ENCODE measurements at places on chromosomes 5 and 9. TPM values are rescaled to one million over a fixed set of nuclear protein-coding genes. Genes with fewer than 3 reads are reported as not detected.

DNA sequence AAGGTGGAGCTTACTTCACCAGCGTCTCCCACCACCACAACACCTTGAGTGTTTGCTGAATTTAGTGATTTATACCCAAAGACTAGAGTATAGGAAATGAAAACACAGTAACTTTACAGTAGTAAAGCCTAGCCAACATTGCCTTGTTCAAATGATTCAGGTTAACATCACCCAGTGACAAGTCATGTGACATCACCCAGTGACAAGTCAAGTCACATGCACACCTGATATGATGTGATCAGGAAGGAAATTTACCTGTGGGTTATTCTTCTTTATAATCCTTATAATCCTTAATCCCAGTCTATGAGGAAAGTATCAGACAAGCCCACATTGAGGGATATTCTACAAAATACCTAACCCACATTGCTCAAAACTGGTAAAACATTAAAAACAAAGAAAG lies 545.6 kb upstream of the MEF2C start:
- H3K27ac ChIP-seq = no peak overlapping the region
- H3K4me3 ChIP-seq = no peak overlapping the region
- no peaks in the 10 kb centered on the region for H3K36me3 ChIP-seq

GRCh38 chr9:69885474-69885929 lies 64.9 kb downstream of the CFAP95 start:
- H3K27me3 ChIP-seq = no peaks in the 10 kb centered on the region
- H3K27ac ChIP-seq = no peak overlapping the region
- no peaks in the 10 kb centered on the region for H3K4me1 ChIP-seq
- no peak for DNase-seq
- no peak overlapping the region for H3K4me3 ChIP-seq

DNA sequence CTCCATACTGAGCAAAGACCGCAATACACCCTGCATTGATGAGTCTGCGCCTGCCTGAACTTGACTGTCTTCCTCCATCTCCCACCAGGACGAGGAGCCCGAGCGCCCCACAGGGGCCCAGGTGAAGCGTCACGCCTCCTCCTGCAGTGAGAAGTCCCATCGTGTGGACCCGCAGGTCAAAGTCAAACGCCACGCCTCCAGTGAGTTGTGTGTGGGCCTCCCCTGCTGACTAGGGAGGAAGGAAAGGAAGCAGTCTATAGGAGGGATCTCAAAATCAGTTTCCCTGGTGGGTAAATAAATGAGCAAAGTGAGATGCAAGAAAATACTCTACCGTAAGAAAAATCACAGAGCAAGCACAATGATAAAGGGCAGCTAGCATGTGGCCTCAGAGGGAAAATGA lies 22.8 kb upstream of the GRPEL2 start:
- H3K27ac ChIP-seq = peak overlapping the region; percentile 9
- H3K36me3 ChIP-seq = peaks cover 45% of the 10 kb centered on the region
- H3K27me3 ChIP-seq = no peaks in the 10 kb centered on the region
- peaks cover 54% of the 10 kb centered on the region for H3K4me1 ChIP-seq

DNA sequence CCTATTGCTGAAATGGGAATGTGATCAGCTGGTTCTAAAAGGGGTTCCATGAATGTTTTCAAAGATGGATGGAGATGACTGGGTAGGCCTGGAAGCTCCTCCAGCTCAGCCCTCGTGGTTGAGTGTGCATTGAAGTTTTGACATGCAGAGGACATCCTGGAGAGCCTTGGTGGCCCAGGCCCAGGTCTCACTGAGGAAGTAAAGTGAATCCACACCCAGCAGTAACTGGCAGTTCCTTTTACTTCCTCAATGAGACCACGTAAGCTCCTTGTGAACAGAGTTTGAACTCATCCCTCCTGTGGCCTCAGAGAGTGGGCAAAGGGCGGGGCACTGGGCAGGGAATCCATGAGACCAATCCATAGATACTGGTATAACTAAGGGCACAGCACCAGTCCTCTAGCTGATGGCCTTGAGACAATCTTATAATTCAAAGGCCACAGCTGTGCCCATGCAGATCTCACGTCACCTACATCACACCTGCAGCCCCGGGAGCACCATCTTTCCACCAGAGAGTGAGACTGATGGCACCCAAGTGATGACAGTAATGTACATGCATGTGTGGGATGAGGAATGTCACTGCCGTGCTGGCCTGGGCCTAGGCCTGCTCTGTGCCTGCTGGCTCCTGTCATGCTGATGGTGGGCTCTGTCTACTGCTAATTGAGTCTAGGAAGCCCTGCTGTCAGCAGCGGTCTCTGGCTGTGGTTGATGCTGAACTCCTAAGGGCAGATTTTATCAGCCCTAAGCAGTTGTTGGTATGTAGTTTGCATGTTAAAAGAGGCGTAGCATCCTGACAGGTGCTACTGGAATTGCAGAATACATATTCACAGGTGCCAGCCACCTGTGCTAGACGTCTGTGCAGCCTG lies 257.8 kb downstream of the FSTL4 start:
- no peaks in the 10 kb centered on the region for H3K4me1 ChIP-seq
- no peak overlapping the region for H3K4me3 ChIP-seq
- no peak for DNase-seq
- no peaks in the 10 kb centered on the region for H3K36me3 ChIP-seq
- H3K27me3 ChIP-seq = no peaks in the 10 kb centered on the region

DNA sequence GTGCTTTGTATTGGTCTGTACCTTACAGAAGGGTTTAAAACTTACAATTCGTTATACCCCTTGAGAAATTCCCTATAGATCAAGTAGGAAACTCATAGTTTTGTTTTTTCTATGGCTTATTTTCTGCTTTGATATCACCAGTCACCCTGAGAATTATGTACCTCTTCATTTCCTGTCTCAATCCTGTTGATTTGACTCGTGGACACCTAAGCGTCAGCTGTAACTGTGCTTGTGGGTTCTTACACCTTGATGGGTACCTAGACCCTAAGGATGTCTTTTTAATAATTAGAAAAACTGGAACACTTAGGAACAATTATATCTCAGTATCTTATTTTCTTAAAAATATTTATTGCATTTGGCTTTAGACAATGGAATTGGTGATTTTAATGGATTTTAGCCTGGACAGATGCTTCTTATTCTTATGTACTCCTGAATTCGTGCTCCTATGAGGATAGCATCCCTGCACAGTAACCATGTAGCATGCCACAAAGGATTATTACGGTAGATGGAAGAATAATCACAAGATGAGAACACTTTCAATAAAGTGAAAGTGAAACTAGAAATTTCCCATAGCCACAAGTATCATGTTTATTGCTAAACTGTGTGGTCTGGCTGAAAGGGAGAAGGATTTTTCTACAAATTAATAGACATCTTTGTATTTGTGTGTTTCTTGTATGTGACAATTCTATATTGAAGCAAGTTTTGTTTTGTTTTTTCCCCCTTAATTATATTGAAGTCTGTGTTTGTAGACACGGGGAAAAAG lies 1920.3 kb upstream of the WWC1 start:
- no peak overlapping the region for H3K27ac ChIP-seq
- no peaks in the 10 kb centered on the region for H3K27me3 ChIP-seq
- no peak for DNase-seq

DNA sequence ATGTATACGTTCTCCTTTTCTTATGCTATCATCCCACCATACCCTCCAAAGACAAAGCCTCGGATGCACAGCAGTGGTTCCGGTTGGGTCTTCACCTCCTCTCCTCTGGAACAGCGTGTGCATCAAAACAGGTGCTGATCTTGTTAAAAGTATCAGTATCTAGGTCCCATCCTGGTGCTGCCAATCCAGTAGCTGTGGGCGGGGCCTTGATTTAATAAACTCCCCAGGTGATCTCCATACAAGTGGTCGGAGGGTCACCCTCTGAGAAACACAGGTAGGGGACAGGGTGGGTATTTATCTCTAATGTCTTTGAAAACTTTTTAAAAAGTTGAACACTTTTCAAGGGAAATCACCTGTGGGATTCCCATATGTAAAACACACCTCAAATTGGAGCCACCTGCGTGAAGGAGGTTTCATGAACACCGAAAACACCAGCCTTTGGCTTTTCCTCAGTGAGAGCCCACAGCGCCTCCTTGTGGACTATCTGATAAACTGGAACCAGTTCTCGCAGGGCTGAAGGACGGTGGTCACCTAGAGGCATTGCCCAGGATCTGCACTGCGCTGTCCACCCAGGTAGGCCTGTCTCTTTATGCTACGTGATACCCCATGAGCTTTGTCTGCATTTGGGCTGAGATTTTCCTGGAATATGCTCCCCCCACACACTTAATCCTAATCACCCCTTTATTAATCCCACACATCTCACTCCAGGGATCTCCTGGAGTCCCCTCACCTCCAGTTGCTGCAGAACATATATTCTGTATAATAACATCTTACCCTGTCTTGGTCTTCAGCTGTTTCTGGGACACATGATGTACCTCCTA lies 80.5 kb upstream of the EPB41L4B start:
- no peaks in the 10 kb centered on the region for H3K27me3 ChIP-seq
- no peak for DNase-seq
- no peaks in the 10 kb centered on the region for H3K36me3 ChIP-seq
- no peak overlapping the region for H3K4me3 ChIP-seq

DNA sequence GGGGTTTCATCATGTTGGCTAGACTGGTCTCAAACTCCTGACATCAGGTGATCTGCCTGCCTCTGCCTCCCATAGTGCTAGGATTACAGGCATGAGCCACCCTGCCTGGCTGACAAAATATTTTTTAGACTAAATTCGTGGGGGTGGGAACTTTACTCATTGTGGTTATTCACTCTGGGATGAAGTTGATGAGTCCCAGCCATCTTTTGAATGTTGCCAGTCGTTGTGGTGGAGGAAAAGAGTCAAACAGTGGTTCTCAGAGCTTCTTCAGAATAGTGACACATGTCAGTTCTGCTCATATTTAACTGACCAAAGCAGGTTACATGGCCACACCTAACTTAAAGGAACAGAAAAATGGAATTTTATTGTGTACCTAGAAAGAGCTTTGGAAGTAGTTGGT lies 6.9 kb downstream of the SREK1 start:
- H3K4me1 ChIP-seq = peaks cover 17% of the 10 kb centered on the region
- no peak for DNase-seq
- no peak overlapping the region for H3K4me3 ChIP-seq
- no peak overlapping the region for H3K27ac ChIP-seq
- H3K27me3 ChIP-seq = no peaks in the 10 kb centered on the region

GRCh38 chr9:18061856-18062255 lies 412.1 kb upstream of the ADAMTSL1 start:
- H3K27ac ChIP-seq = no peak overlapping the region
- no peaks in the 10 kb centered on the region for H3K36me3 ChIP-seq
- H3K4me1 ChIP-seq = no peaks in the 10 kb centered on the region
- no peak overlapping the region for H3K4me3 ChIP-seq
- DNase-seq = no peak

DNA sequence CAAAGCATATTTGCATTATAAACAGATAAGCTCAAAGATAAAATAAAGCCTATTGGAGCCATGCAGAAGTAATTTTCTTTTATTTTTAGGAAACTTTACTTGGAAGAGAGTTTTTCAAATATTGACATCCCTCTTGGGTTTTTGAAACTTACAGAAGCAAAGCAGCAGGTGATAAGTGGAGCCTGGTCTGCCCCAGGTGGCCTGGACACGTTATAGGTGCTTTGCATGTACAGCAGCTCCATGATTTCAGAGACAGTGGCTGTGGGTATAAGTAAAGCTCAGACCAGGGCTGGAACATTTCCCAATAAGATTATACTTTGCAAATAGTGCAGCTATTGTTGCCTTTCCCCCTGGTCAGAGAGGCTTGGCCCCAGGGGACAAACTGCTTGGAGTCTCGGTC lies 51.5 kb downstream of the CCDC192 start:
- no peak overlapping the region for H3K4me3 ChIP-seq
- no peaks in the 10 kb centered on the region for H3K27me3 ChIP-seq
- H3K27ac ChIP-seq = no peak overlapping the region
- H3K4me1 ChIP-seq = no peaks in the 10 kb centered on the region
- no peaks in the 10 kb centered on the region for H3K36me3 ChIP-seq

DNA sequence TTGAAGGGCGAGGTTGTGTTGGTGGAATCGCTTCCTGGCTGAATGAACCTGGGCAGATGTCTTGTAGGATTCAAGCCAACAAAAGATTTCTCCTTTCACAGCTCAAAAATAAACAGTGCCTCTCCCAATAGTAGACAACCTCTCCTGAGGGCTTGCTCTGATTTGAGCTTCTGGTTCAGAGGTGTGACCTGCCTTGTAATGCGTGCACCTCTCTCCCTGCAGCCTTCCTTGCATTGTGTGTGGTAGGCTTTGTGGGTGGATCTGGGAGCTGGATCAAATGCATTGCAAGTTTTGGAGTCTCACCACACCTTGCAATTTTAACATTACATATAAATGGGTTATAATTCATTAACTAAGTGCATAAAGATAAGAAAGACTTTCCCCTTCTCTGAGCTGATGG lies 96.9 kb upstream of the PTCH1 start:
- no peaks in the 10 kb centered on the region for H3K4me1 ChIP-seq
- H3K27me3 ChIP-seq = peaks cover 4% of the 10 kb centered on the region
- no peak overlapping the region for H3K4me3 ChIP-seq
- no peaks in the 10 kb centered on the region for H3K36me3 ChIP-seq

DNA sequence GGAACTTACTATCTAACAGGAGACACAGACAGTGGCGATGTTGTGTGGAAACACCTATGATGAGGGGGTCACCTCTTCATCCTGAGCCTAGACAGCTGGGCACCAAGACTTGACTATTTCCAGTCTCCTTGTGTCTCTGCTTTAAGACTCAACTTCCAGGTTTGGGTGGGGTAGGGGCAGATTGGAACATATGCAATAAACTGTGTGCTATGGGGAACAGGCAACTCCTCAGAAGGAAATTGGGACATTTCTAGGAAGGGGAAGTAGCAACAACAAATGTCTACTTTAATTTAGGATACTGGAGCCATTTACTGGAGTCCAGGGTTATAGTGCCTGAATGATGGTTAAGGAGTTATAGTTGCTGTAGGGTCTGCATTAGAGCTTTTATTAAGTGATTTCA lies 57.3 kb downstream of the FGF18 start:
- H3K36me3 ChIP-seq = no peaks in the 10 kb centered on the region
- no peak overlapping the region for H3K4me3 ChIP-seq
- peaks cover 13% of the 10 kb centered on the region for H3K4me1 ChIP-seq
- DNase-seq = no peak

- H3K36me3 ChIP-seq = no peaks in the 10 kb centered on the region
- no peak for DNase-seq
- H3K27ac ChIP-seq = peak overlapping the region; percentile 88
- peaks cover 23% of the 10 kb centered on the region for H3K4me1 ChIP-seq
Measured at GRCh38 chr5:134738963-134739661, 764 bp downstream of the CAMLG start.

DNA sequence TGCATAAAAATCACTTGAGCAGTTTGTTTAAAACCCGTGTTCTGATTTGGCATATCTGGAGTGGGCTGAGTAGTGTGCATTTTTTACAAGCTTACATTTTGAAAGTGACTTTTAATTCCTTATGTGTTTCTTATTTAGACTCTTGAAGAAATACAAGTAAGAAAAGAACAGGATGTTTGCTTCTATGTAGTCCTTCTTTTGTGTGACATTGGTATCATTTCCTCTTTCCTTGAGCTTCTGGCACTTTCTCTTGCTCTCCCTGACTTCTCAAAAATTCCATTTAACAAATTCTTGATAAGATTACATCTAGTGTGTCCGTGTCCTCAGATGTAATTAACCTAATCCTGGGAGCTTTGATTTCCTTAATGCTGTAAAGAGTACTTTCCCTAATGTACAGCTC lies 12.5 kb downstream of the GARNL3 start:
- no peak overlapping the region for H3K27ac ChIP-seq
- no peak overlapping the region for H3K4me3 ChIP-seq
- no peaks in the 10 kb centered on the region for H3K4me1 ChIP-seq
- H3K27me3 ChIP-seq = no peaks in the 10 kb centered on the region
- DNase-seq = no peak
- H3K36me3 ChIP-seq = no peaks in the 10 kb centered on the region

The CBY3 gene
- polyA plus RNA-seq = 0.06 TPM

The SLC34A1 gene
- not detected for polyA plus RNA-seq

The HACD4 gene
- 0.23 TPM for polyA plus RNA-seq

The ANXA1 gene
- 108 TPM for polyA plus RNA-seq

The CCNJL gene
- 5.1 TPM for polyA plus RNA-seq

The ARL14EPL gene
- polyA plus RNA-seq = not detected

The PCDHB6 gene
- 0.51 TPM for polyA plus RNA-seq

The FOXI1 gene
- not detected for polyA plus RNA-seq

The NRARP gene
- 2.0 TPM for polyA plus RNA-seq

The ANP32B gene
- 69.3 TPM for polyA plus RNA-seq

Data from heart right ventricle (tissue), 16 donors.